ENCODE measurements at places on chromosomes 12 and 14.

DNA sequence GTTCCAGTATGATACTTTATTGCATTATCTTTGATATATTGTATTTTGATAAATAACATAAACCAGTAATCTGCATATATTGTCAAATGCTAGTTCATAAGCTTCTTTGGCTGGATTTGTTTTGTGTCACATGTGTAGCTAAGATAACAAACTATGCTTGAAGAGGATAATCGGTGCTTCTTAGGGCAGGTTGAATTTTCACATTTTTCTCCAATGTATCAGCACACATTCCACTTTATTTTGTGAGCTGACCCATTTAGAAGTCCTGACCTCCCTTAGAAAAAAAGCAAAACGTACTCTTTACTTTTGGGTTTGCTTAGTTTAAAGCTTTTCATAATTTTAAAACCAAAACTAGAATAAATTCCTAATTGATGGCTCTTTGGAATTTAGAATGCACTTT lies 277.7 kb upstream of the DDHD1 start:
- DNase-seq = no peak

DNA sequence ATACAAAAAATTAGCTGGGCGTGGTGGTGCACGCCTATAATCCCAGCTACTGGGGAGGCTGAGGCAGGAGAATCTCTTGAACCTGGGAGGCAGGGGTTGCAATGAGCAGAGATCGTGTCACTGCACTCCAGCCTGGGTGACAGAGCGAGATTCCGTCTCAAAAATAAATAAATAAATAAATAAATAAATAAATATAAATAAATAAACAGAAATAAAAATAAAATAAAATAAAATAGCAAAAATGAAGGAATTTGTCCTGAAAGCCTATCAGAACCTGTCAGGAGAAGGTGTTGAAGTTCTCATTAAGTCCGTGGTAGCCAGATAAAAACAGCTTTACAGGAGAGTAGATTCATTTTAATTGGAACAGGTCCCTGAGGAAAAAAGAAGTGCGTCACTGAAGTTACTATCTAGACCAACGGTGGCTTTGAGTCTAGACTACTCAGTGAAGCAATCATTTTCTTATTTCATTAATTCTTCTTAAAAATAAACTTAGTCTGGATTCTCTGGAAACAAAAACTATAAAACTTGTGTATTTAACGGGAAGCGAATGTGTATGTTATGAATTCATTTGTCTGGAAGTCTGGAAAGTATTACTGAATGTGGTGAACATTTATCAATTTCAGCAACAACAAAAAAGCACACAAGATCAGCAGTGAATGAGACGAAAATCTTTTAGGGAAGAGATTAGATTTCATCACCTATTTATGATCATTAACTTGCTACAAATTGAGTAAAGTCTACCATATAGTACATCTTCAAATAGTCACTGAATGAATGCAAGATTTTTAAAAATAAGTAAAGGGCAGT lies 248.5 kb upstream of the PDE3A start:
- DNase-seq = no peak

GRCh38 chr14:75591987-75592575 lies 13.7 kb downstream of the FLVCR2 start:
- DNase-seq = no peak

- DNase-seq = no peak
These were observed 38.7 kb upstream of the ZNF641 start for GRCh38 chr12:48389409-48389808.

DNA sequence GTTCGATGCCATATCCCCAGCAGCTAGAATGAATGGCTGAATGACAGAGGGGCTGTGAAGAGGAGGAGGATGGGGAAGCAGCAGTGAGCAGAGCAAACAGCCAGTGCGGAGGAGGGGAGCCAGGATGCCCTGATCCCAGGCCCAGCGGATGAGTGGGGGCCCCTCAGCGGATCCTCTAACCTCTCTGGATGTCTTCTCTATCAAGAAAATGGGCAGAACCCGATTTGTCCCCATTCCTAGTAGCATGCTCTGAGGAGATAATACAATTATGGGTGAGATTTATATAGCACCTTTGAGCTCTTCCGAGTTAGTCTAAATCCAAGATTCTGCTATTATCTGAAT lies 30.0 kb upstream of the RPLP0 start:
- DNase-seq = no peak

DNA sequence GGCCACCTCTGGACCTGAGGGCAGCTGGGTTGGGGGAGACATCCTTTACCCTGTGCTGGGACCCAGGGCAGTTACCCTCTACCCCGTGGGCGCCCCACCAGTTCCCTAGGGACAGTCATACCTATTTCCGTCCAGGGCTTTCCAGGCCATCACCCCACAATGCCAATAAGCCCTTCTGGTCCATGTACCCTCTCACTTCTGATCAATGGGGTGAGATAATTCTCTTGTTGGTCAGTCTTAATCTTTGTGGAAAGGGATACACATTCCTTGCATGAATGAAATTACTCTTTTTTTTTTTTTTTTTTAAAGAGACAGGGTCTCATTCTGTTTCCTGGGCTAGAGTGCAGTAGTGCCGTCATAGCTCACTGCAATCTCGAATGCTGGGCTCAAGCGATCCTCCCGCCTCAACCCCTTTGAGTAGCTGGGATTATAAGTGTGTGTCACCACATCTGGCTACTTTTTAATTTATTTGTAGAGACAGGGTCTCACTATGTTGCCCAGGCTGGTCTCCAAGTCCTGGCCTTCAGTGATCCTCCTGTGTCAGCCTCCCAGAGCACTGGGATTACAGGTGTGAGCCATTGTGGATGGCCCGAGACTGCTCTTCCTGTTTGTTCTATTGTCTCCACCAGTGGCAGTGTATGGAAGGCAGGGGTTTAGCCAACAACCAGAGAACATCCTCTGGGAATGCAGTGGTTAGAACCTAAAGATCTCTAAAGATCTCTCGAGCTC lies 46.3 kb upstream of the STON2 start:
- no peak for DNase-seq

- DNase-seq = no peak
These were observed 315.5 kb upstream of the OR4E1 start for GRCh38 chr14:21989090-21989489.

- DNase-seq = peak; percentile 69
These were observed 31.6 kb downstream of the WBP11 start for GRCh38 chr12:14771651-14772137.

GRCh38 chr12:78316136-78316535 lies 485.4 kb downstream of the NAV3 start:
- no peak for DNase-seq

GRCh38 chr12:107101651-107102050 lies 8.3 kb upstream of the CRY1 start:
- no peak for DNase-seq

DNA sequence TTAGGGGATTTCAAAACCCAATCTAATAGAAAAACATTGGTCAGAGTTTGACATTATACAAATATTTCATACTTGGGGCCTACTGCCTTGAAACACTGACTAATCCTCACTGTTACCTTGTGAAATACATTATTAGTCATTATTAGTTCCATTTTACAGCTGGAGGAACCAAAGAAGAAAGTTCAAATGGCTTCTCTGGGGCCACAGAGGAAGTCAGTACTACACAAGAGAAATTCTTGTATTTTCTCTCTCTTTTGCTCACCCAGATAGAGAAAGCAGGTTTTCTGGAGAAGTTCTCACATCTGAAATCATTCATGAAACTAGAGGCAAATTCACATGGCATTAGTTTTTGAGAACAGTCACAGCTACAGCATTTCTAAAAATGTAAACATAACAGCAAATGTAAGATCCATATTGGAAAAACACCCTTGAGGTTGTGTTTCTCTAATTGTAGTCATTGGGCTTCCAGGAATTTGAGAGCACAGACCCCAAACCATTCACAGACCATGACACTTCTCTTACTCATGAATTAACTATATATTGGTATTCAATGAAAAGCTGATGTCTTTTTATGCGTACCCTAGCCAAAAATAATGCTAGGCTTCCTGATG lies 83.0 kb downstream of the LLPH start:
- no peak for DNase-seq

- no peak for DNase-seq
These were observed 361.9 kb upstream of the FKBP4 start for GRCh38 chr12:2432856-2433255.

DNA sequence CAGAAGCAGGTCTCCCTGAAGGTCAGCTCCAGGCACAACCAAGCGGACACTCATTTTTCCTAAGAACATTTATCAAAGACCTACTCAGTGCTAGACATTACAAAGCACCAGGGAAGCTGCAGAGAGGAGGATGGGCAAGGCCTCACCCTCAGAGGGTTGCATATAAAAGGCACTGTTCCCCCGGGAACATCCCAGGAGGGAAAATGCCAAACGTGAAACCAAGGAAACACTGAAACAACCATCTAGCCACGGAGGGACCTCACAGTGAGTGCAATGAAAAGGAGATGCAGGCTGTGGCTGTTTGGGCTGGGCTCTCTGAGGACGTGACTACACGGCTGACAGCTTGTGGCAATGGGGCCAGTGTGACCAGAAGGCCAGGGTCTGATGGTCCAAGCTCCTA lies 117.4 kb upstream of the VASH1 start:
- DNase-seq = no peak

DNA sequence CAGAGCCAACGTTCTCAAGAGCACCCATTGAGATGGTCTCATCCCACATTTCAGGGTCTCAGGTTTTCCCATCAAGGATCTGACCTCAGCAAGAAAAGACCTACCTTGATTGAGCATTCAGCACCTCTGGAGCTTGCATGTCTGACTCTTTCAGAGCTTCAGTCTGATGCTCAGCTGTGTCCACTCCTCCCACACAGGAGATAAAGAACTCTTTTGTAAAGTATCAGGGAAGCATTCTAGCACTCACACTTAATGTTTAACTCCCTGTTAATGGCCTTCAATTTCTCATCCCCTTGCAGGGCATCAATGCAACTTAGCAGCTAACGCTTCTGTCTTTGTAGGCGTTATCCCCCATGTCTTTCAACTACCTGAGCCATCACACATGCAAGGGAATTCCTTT lies 124.1 kb downstream of the GALC start:
- no peak for DNase-seq

DNA sequence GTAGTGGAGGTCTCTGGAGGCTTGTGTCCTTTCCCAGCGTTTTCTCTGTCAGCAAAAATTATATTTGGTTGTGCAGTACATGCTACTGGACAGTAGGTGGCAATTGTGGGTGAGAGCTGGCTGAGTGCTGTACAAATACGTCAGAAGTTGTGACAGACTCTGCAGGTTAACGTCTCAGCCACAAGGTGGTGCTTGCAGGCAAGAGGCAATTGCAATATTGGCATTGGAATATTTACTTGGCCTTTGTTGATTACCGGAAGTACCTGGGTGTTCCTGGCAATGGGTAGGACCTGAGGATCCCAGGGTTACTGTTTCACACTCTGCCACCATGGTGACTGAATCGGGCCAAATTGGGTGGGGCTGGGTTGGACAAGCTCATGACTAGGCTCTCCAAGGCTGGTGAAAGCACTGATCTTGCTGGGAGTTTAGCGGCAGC lies 333.9 kb upstream of the LMO3 start:
- DNase-seq = no peak

GRCh38 chr14:77950371-77951063 lies 150.6 kb downstream of the ADCK1 start:
- no peak for DNase-seq

GRCh38 chr12:19561411-19561961 lies 122.2 kb downstream of the AEBP2 start:
- no peak for DNase-seq

DNA sequence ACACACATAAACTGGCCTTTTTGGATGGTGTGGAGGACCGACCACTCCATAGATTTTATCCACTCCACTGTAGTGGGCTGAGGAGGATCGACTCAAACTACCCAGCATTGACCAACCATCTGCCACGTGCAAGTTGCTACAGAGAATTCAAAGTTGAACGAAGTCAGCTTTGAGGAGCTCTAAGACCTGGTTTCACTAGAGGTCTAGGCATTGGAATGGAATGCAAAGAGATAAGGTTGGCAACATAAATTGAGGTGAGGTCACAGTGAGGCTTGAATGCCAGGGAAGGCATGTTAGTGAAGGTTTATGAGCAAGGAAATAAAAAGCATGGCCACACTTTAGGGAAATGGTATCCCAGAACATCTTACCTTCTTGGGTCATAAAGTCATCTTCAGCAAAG lies 14.5 kb downstream of the VWF start:
- no peak for DNase-seq

GRCh38 chr14:89430391-89431236 lies 13.6 kb upstream of the FOXN3 start:
- no peak for DNase-seq

GRCh38 chr12:26130728-26131127 lies 5.9 kb upstream of the BHLHE41 start:
- no peak for DNase-seq

- DNase-seq = no peak
These were observed 86.1 kb upstream of the DYNC1H1 start for GRCh38 chr14:101878211-101878821.

- no peak for DNase-seq
These were observed at the start of gene SLC7A8 for GRCh38 chr14:23183479-23183878. Gene SLC7A8 (minus strand): TSS chr14:23183660. CDS start chr14:23182914, 746 bp downstream.

GRCh38 chr14:105888151-105888550 lies 361.8 kb downstream of the TMEM121 start:
- no peak for DNase-seq
